ENCODE measurements at places on chromosomes 16 and 17.
A peak's percentile ranks its signal among the peaks of the same experiment; 100 is the strongest.

DNA sequence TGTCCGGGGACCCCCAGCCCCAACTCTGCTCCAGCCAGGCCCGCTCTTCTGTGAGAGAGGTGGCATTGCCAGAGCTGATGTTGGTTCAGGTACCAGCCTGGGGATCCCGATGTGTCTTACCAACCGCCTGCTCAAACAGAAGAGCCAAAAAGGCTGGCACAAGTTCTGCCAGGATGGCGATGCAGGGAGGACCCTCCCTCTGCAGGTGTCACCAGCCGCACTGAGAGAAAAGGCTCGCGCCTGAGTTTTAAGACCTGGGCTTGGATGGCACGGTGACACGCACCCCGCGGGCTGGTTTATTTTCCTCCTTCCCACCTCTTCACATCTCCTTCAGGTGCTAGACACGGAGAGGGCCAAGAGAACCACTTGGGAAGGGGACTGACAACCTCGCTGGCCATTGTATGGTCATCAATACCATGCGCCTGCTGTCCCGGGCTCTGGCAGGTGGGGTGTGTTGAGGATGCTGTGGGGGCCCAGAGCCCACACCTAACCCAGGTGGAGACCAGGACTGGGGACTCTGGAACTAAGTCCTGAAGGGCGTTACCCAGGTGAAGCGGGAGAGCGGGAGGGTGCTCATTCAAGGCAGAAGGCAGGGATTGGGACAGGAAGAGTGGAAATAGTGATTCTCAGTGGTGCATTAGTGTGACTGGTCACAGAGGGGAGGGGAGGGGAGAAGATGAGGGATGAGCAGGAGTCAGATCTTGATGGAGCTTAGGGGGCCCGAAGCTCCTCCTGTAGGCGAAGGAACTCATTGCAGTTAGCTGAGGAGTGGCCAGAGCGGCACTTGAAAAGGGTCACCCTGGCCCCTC is 16.3 kb downstream of the FOXJ1 start:
- no peak for DNase-seq

GRCh38 chr17:41813699-41814124 is 908 bp downstream of the FKBP10 start:
- DNase-seq, result peak; percentile 43

DNA sequence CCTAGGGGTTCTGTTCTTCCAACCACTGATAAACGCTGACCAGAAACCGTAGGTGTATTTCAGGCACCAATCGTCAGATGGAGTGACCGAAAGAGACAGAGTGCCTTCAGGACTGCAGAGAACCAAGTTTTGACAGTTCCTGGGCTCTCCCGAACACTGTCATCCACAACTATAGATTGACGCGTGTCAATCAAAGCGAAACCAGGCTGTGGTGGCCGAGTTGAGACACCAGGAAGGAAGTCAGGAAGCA is 11.9 kb upstream of the AURKB start:
- DNase-seq, result no peak

DNA sequence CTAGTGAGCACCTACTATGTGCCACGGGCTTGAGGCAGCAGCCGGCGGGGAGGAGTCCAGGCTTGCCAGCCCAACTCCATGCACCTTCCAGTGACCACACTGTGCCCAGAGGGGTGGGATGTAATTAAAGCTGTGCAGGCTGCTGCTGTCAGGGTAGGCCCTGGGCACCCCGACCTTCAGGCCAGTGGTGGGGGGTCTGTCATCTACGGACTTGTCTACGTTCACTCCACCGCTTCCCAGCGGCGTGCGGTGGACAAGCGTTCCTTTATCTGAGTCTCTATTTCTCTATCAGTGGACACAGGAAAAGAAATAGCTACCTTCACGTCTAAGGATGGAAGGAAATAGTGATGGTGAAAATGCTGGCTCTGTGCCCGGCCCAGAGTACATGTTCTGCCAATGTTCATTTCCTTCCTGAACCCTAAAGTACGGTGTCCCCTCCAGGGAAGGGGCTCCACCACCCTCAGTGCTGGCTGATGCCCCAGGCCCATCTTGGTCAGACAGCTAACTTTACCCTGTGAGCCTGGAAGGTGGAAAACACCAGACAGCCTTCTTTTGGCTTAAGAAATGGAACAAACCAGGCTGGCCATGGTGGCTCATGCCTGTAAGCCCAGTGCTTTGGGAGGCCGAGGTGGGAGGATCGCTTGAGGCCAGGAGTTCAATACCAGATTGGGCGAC is 135.2 kb downstream of the SDK2 start:
- no peak for DNase-seq

GRCh38 chr17:5562661-5563360 is 21.5 kb downstream of the NLRP1 start:
- DNase-seq, result no peak

DNA sequence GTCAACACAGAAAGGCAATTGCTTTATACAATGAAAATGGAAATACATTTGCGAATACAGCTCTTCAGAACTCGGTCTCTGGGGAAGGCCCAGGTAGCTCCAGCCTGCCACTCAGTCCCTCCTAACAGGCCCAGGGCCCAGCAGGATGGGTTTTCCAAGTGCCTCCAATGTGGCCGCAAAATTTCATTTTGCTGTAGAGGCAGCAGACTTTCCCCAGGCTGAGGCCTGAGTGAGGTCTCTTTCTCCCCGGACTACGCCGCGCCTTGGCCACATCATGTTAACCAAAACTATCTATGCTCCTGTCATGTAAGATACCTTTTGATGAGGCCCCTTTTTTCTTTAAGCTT is 606.0 kb upstream of the SALL1 start:
- DNase-seq, result no peak

DNA sequence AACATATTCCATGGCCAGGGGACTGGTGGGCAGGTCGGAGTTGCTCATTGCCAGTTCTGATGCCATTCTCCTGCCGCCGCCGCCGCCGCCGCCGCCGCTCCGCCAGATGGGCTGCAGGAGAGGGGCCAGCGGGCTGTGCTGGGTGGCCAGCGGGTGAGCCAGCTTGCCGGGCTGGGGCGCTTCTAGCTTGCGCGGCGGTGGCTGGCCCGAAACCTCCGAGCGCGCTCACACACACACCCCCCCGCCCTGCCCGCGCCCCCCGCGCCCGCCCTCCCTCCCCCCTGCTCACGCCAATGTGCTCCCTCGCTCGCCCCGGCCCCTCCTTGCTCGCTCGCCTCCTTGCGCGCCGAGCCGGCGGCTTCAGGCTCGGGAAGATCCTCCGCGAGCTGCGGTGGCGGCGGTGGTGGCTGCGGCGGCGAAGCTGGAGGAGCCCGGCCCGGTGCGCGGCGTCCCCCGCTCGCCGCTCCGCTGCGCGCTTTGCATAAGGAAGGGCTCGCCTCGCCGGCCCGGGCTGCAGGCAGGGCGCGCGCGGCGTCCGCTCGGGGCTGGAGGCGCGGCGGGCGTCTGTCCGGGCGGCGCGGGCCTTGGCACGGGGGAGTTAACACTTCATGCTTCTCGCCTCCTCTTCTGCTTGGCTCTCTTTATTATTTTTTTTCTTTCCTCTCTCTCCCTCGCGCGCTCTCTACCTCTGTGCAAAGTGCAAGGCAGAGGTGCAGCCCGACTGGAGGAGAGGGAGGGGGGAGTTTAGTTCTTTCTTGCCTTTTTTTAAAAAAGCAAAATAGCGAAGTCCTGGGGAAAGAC is 500 bp downstream of the MAF start:
- DNase-seq, result peak; percentile 88
